CD4-positive, CD25-positive, alpha-beta regulatory T cell (primary cell): ENCODE measurements at places on chromosomes 3 and 15. TPM values are rescaled to one million over a fixed set of nuclear protein-coding genes. Genes with fewer than 3 reads are reported as not detected.

DNA sequence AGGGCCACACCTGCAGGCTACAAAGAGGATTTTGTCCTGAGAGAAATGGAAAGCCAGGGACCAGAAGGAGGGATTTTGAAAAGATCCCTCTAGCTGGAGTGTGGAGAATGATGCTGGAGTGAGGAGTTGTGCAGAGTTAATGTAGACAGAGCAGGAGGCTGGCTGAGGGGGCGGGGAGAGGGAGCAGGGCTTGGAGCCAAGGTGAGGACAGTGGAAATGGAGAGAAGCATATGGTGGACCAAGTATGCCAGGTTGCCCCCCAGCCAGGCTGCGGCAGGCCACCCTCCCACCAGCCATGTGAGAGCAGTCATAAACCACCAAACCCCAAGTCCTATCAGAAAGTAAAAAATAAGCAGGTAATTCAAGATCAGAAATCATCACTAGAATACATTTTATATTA, 14.7 kb downstream of the RARRES1 start:
- H3K36me3 ChIP-seq = peaks cover 6% of the 10 kb centered on the region
- H3K27ac ChIP-seq = no peak overlapping the region
- DNase-seq = no peak
- H3K4me3 ChIP-seq = no peak overlapping the region

DNA sequence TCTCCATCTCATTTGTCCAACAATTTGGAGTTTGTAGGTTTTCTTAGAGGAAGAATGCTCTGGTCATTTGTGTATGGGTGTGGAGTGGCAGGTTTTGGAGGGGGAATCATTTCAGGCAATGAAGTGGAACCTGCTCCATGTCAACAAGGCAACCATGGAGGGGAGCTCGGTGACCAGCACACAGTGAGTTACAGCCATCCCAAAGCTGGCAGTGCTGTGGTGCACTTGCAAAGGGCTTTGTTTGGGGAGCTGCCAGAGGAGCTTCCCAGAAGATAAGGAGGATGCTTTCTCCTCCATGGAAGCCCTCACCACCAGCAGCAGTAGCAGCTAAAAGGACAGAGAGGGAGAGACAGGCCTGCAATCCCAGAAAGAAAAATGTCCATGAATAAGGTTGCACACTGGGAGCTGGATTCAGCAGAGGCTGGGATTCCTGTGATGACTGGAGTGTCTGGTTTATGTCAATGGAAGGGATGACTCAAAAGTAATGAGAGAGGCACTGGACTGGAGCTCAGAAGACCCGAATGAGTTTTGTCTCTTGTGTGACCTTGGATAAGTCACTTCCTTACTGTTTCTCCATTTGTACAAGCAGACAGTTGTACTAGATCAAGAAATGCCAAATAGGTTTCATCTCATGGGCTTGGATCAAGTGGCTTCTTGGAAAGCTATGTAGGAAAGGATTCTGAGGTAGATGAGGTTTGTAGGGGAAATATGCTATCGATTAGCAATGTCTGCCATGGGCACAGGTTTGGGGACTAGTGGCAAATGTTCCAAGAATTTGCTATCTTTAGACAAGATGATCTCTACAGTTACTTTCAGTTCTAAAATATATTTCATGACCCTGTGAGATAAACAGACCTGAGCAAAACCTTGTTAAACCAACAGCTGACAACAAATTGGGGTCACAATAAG, 27.2 kb upstream of the UBE2Q2 start:
- DNase-seq = no peak
- no peaks in the 10 kb centered on the region for H3K4me1 ChIP-seq
- no peak overlapping the region for H3K4me3 ChIP-seq
- no peaks in the 10 kb centered on the region for H3K36me3 ChIP-seq
- peaks cover 4% of the 10 kb centered on the region for H3K27me3 ChIP-seq

DNA sequence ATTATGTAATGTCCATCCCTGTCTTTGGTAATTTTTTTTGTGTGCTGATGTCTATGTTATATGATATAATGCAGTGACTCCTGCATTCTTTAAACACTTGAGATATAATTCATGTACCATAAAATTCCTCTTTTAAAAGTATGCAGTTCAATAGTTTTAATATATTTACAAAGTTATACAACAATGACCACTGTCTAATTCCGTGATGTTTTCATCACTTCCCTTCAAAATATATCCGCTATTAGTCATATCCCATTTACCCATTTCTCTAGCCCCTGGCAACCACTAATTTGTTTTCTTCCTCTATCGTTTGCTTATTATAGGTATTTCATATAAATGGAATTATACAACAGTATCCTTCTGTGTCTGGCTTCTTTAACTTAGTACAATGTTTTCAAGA, 64.9 kb upstream of the SUCLG2 start:
- H3K27ac ChIP-seq = no peak overlapping the region
- no peak for DNase-seq
- H3K36me3 ChIP-seq = no peaks in the 10 kb centered on the region
- no peaks in the 10 kb centered on the region for H3K27me3 ChIP-seq

GRCh38 chr15:27768732-27769475, 330.2 kb downstream of the OCA2 start:
- no peak overlapping the region for H3K27ac ChIP-seq
- DNase-seq = no peak
- no peaks in the 10 kb centered on the region for H3K27me3 ChIP-seq
- no peak overlapping the region for H3K4me3 ChIP-seq
- no peaks in the 10 kb centered on the region for H3K4me1 ChIP-seq
- H3K36me3 ChIP-seq = no peaks in the 10 kb centered on the region

DNA sequence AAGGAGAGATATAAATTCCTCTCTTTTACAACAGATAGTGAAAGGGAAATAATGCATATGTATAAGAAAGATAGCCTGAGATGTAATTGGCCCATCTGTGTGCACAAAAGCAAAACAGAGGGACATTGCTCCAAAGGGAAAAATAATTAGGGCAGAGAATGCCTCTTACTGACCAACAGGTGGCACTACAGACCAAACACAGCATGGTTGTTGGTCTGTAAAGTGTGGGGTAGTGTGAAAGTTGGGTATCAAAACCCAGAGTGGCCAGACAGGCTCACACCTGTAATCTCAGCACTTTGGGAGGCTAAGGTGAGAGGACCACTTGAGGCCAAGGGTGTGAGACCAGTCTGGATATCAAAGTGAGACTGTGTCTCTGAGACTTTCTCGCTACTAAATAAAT, 4.5 kb upstream of the TLNRD1 start:
- no peak overlapping the region for H3K4me3 ChIP-seq
- H3K4me1 ChIP-seq = peaks cover 29% of the 10 kb centered on the region
- no peak overlapping the region for H3K27ac ChIP-seq
- DNase-seq = no peak
- H3K27me3 ChIP-seq = no peaks in the 10 kb centered on the region

PRTG gene
- total RNA-seq = not detected

CNTN6 gene
- total RNA-seq = not detected
